Activated CD8-positive, alpha-beta memory T cell treated with anti-CD3 and anti-CD28 coated beads for 1 hour (primary cell): ENCODE measurements at places on chromosomes 11 and 22.

DNA sequence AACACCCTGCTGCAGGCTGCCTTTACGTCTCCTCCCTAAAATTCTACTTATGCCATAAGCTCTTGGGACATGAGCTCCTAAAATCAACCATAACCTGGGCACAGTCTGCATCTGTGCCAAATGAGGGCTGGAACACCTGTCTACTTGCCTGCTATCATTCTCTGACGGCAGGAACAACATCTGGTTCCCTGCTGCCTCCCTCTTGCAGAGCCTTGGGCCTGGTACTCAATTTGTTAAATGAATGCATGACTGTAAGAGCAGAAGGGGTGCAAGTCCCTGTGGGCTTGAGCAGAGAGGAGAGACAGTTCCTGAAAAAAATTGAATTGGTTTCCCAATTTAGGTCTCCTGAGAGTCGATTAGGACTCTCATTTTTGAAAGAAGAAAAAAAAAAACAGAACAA is 66.7 kb upstream of the CSNK2A3 start:
- DNase-seq: no peak

DNA sequence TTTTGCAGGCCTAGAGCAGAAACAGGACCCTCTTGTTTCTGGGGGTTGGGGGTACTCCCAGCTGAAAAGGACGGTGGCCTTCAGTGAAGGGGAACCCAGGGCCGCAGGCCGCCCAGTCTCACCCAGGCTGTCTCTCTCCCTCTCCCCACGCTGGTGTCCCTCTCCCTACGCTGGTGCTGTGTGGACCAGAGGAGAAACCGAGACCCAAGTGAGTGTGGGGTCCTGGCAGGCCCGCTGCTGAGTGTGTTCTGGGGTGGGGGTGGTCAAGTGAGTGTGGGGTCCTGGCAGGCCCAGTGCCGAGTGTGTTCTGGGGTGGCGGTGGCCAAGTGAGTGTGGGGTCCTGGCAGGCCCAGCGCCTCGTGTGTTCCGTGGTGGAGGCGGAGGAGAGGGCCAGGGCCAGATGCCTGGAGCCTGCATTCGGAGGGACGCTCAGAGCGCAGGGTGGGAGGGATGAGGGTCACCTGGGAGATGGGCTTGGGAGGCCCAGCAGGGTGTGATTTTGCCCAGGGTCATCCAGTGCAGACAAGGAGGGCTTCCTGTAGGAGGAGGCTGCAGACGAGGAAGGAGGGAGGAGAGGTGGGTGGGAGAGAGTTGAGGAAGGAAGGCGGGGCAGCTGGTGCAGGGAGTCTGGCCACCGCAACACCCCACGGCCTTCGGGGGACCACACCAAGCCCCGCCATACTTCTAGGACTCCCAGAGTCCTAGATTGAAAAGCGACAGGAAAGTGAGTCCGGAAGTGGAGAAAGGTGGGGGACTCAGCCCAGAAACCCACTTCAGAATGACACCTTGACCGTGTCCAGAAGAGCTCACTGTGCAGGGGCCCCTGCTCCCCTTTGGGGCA is 10.3 kb downstream of the TNNT3 start:
- DNase-seq: no peak

DNA sequence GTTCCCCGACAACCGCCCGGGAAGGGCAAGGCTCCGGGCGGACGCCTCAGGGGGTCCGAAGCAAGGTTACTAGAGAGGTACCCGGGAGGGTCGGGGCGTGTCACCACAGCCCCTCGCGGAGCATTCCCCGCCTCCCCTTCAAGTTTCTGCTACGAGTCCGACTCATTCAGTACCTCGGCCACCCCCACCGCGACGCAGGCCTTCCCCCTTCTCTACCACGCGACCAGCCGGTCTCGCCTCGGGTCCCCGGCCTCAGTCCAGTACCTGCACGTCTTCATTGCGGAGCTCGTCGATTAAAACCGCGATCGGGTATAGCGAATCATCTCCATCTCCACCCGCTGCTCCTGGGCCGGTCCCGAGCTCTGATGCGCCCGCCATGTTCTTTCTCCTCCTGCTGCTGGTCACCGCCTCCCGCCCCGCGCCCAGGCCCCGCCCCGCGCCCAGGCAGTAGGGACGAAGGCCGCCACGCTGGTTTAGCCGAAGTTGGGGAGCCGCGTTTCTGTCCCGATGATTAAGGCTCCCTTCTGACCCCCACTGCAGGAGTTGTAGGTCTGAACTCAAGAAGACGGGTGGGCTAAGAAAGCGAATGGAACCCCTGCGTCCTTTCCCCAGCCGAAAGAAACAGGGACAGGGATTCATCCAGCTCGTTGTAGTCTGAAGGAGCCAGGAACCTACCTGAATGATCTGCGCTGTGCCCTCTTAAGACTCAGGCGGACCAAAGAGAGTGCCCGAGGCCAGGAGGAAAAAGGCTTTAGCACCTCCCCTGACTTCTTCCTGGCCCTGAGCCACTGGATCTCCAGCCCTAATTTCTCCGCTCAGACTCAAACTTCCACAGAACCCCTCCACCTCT is at the start of gene PPP2R1B:
TSS of gene PPP2R1B (minus strand) at position 406 of the 850 bp plus-strand sequence. CDS start at position 378, 28 bp downstream.
- DNase-seq: peak; percentile 58

DNA sequence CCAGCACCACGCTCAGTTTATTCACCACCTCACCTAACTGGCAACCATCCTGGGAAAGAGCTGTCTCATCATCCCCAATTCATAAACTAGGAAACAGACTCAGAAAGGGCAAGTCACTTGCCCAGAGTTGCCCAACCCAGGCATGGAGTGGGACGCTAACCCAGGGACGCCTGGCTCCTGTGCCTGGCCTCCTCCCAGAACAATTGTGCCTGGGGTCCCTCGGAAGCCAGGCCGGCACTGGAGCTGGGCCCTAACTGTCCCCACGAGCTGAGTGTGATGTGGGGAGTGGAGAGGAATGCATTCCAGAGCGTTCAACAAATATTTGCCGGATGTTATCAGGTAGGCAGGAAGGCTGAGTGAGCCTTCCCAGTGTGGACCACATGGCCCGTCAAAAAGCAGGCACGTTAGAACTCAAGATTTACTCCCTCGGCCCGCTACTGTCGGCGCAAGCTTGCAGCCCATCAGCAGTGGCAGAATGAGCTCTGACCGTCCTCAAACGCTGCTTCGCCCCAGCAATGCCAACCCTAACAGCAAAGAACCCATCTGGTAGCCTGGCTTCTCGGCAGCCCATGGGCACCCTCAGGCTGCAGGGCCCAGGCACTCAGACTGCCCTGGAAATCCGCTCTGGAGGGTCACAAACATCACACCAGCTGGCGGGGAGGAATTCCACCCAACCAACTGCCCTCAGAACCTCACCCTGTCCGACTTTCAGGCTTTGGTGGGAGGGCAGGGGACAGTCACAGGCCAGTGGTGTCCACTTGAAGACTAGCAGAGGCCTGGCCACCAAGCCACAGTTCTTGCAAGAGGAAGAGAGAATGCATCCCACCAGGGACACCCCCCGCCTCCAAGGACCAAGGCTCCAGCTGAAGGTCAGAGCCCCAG is 35.6 kb downstream of the MYH9 start:
- DNase-seq: no peak

- DNase-seq: no peak
Measured at GRCh38 chr11:2571598-2572281, 126.9 kb downstream of the KCNQ1 start.

DNA sequence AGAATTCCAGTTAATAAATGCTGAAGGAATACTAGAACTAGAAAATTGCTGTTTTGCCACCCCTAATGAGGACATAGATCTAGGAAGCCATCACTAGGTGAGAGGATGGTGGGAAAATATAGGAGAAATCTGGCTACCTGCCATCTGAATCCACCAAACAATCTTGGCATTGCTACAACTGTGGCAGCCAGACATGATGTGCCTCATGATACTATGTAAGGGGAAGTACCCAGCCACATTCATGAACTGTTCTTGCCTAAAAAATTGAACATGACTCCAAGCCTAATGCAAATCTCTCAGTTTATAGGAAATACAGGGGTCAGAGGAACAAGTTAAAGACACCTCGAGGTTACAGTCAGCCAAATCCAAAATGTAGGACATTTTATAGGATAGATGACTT is 72.8 kb downstream of the SFI1 start:
- no peak for DNase-seq

DNA sequence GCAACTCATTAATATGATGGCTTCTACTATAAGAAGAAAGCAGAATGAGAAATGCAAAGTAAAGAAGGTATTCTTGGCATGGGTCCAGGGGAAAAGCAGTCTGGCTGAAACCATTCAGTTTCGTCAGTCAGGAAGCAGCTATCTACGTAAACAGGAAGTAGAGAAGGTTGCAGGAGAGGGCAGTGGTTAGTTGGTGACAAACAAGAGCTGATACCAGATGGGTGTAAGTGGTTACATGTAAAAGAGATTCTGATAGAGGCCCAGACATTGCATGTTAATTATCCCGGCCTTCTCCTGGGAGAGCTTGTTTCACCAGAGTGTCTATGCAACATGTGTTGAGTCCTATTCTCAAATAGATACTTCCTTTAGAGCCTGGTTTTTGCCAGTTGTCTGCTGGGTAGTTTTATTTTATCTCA is 58.4 kb upstream of the PSMA1 start:
- DNase-seq: peak; percentile 57

DNA sequence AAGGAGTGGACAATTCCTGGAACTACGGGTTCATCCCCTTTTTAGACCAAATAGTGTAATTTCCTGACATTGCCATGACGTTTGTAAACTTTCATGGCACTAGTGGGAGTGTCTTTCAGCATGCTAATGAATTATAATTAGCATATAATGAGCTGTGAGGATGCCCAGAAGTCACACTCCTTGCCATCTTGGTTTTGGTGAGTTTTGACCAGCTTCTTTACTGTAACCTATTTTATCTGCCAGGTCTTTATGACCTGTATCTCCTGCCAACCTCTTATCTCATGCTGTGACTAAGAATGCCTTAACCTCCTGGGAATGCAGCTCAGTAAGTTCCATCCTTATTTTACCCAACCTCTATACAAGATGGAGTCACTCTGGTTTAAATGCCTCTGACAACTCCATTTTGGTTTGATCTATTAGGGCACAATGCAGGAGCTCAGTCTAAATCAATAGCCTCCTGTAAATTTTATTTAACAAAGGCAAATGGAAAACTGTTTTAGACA is 20.7 kb downstream of the OR10A6 start:
- no peak for DNase-seq

- DNase-seq: no peak
Measured at GRCh38 chr11:6667733-6668374, 12.2 kb upstream of the DCHS1 start.

DNA sequence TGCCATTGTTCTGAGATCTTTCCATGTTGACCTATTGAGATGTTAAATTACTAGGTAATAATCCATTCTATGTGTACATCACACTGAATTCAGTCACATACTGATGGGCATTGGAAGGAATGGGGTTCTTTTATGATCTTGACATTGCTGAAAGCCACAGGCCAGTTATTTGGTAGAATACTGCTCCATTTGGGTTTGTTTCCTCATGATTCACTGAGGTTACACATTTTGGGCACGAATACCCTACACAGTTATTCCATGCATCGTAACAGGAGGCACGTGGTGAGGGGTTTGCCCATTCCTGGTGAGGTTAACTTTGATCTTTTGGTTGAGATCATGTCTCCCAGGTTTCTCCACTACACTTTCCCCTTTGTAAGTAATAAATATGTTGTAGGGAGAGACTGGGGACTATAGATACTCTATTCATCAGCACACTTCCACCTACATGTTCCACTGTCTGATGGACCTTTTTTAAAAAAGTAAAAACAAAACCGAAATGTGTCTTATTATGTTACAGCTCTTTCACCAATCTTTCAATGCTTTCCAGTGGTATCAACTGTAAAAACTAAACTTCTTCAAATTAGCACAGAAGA is 12.0 kb upstream of the FOLR1 start:
- DNase-seq: no peak

- DNase-seq: peak; percentile 35
Measured at GRCh38 chr11:128757235-128757711, 63.4 kb downstream of the FLI1 start.

DNA sequence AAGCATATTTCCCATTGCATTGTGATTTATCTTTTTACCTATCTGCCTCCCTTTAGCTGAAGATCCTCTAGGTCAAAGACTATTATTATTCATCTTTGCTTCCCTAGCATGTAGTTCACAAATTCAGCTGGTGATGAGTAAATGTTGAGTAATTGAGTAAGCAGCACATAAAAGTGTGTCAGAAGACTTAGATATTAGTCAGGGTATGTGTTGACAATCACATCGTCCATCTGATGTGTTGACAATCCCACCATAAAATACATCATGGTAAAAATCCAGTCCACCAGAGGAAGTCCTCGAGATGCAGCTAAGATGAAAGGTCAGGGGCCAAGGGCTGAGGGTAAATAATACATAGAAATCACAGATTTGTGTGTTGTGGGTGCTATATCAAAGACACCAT is 22.9 kb upstream of the ABTB2 start:
- no peak for DNase-seq

DNA sequence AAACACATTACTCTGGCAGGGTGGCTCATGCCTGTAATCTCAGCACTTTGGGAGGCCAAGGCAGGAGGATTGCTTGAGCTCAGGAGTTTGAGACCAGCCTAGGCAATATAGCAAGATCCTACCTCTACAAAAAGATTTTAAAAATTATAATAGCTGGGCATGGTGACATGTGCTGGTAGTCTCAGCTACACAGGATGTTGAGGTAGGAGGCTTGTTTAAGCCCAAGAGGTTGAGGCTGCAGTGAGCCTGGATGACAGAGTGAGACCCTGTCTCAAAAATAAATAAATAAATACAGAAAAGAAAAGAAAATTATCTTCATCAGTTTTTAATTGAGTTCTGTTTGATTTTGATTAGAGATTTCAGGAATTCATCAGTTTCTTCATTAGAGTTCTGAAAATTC is 5.2 kb downstream of the CCDC134 start:
- DNase-seq: no peak

GRCh38 chr11:75450826-75451821 is 18.1 kb upstream of the KLHL35 start:
- DNase-seq: peak; percentile 14

DNA sequence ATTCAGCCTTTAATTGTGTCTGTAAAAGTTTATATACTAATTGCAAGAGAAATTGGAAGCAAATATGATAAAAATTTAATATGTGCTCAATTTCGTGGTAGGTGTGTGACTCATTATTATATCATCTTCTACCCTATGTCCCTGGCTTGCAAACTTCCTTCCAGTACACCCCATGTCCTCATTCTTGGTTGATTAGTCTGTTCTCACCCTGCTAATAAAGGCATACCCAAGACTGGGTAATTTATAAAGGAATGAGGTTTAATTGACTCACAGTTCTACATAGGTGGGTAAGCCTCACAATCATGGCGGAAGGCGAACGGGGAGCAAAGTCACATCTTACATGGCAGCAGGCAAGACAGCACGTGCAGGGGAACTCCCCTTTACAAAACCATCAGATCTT is 11.9 kb downstream of the MRGPRX3 start:
- no peak for DNase-seq

- no peak for DNase-seq
Measured at GRCh38 chr11:107842412-107843100, 16.0 kb downstream of the SLC35F2 start.

- DNase-seq: no peak
Measured at GRCh38 chr11:65159012-65159411, 11.0 kb upstream of the SPDYC start.

- no peak for DNase-seq
Measured at GRCh38 chr11:113526521-113526920, 51.3 kb upstream of the DRD2 start.
